Amniotic epithelial cell (primary cell): ENCODE measurements at places on chromosomes 1 and 21.

- DNase-seq: no peak
Measured at GRCh38 chr1:21651214-21652042, 17.7 kb downstream of the RAP1GAP start.

DNA sequence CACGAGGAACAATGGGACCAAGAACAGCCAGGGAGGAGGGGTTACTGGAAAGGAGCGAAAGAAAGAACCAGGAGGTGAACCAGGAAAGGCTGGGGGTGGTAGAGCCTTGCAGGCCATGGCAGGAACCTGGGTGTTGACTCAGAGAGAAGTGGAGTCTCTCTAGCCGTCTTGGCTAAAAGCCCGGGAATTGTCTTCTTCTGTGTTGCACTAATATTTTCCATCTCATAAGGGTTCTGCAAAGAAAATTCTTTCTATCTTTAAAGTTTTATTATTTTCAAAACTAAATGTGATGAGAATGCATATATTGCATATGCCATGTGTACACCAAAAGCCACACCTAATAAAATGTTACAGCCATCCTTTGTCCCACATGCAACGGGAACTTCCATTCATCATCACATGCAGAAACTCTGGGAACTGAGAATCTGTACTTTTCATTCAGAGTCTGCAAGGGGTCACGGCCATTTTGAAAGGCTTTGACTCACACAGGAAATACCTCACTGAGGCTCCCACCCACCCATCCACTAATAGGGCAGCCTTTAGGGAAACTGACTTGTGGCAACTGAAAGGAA, 38.0 kb downstream of the ERG start:
- peak; percentile 44 for DNase-seq

GRCh38 chr1:205488074-205488723, 16.3 kb upstream of the CDK18 start:
- DNase-seq: peak; percentile 56

GRCh38 chr1:185869590-185869989, 135.4 kb downstream of the HMCN1 start:
- DNase-seq: no peak

- DNase-seq: peak; percentile 93
Measured at GRCh38 chr1:1779691-1780597, 1.7 kb upstream of the NADK start.

DNA sequence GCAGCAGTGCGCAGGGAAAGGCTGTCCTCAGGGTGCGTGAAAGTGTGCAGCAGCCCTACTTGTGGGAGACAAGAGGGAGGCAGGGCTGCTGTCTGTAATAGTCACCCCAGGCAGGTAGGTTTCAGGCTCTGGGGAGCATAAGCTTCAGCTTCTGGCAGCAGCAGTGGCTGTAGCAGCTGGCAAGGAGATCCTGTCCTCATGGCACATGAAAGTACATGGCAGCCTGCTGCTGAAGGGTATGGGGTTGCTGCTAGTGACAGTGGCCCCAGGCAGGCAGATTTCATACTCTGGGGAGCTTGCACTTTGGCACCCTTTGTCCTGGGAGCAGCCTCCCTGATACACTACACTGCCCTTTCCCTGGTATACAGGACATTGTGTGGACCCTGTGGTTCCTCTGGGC, 26.3 kb downstream of the KIAA0319L start:
- DNase-seq: no peak

DNA sequence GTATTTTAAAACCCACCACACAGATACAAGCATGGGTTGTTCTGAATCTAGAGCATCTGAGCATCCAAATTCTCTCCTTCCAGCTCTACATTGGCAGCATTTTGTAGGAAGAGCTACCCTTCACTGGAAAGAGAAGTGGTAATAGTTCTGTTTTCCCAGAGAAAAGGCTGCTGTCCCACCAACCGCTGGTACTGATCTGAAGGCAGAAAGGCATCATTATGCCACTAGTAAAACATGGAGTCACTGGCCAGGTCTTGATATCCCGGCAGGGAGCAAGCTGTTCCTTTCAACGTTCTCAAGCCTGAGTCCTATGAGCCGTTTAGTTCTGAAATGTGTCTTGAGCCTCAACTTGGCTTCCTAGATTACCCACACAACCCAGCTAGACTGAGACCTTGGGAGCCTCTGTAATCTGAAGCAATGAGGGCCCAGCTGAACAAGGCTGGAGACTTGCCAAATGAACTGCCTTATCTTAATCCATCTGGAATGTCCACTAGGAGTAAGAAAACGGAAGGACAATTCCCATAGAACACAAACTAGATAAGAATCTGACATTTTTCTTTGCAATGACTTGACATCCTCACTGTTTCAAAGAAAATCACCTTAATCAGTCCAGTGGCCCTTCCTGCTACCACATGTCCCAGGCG, 116.8 kb downstream of the KCNH1 start:
- peak; percentile 89 for DNase-seq

DNA sequence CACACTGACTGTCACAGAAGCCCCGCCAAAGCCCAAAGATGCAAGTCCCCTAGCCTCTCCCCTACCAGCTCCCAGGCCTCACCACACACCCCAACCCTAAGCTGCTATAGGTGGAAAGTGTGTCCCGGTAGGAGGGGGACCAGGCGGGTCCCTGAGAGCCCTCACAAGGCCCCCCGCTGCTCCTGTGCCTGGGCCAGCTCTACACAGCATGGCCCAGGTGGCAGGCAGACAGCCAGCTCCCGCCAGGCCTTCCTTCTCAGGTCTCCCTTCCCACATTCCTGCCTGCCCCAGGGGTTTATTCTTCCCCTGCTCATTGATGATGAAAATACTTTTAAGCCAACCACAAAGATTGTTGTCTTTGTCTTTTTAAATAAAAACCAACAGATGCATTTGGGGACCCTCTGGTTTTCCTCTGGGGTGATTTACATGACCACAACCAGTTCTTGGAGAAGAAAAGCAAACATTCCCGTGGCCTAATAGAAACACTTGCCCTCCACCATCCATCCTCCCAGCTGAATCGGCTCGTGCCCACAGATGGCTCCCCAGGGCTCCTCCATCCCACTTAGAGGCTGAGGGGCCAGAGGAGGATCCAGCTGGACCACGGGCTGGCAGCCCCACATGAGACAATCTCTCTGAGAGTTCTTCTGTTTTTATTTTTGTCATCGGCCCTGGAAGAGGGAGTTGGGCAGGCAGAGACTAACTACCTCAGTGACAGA, 93.1 kb downstream of the DMRTB1 start:
- peak; percentile 21 for DNase-seq
